ENCODE measurements at places on chromosomes 11 and 22.

- DNase-seq = no peak
These were observed 63.5 kb downstream of the MRTFA start for GRCh38 chr22:40572976-40573375.

DNA sequence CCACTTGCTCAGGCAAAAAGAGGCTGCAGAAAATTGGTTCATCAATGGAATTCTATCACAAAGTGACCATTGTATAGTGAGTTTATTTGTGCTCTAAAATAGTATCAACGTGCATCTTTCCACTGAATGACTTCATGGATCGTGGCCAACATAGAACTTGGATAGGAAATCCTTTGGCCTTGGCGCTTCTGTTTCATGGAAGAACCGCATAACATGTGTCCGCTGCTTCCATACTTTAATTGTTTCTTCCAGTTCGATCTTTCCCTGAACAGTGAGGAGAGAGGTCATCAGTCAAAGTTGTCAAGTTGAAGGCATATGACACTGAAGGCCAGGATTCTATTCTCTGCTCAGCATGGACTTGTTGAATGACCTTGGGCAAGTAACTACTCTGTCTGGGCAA, 4.5 kb downstream of the NDUFA6 start:
- no peak for DNase-seq

DNA sequence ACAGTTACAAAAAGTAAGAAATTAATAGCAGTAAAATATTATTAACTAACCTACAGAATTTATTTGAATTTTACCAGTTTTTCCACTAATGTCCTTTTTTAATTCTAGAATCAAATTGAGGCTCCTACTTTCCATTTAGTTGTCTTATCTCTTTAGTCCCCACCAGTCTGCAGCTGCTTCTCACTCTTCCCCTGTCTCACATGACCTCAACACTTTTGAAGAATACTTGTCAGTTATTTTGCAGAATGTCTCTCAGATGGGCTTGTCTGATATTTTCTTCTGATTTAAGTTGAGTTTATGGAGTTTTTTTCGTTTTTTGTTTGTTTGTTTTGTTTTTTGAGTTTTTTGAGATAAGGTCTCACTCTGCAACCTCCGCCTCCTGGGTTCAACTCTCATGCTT, 74.3 kb upstream of the ADORA2A start:
- DNase-seq = no peak

DNA sequence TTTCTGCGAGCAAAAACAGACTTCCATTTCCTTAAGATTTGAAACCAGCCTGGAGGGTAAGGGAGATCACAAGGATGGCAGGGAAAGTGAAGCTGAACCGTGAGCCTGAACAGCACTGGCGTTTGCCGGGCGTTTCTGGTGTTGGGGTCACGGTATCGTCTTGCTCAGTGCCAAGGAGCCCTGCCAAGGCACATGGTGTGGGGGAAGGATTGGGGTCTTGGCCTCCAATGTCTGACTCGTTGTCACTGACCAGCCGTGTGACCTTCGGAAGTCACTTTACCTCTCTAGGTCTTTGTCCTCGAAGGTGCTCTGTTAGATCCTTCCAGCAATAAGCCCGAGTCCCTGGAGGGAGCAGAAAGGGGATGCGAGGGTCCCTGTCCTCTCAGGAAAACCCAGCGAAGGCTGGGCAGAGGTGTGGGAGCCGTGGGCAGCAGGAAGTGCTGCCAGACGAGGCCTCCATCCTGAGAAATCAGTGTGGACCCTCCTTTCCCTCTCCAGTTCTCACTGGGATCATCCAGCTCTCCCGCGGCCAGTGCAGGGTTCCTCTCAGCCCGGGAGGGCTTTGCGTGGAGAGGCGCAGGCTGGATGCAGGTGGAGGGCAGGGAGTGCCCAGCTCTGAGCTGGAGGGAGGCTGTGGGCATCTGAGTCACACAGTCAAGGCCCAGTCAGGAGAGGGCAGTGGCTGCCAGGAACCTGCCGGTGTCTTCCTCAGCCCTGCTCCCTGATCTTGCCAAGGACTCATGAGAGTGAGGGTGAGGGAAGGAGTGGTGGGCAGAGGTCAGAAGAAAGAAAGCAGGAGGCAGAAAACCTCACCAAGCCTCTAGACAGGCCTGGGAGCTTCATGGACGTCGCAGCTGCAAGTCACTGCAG, 18.9 kb downstream of the TOM1 start:
- DNase-seq = no peak

DNA sequence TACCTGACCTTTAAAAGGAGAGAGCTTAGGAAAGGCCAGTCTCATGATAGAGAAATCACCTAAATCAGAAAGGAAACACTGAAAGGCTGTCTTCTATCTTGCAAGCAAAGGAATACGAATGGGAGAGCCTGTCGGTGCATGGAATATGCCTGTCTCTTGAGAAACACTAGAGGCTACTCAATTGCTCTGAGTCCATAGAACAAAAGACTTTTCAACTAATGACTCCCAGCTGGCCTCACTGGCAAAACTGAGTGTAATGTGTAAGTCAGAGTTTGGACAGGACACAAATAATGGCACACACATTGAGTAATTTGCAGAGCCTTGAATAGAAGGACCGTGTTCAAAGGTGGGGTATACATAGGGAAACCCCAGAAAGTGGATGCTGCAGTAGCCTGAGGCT, 171.0 kb upstream of the ARHGAP20 start:
- DNase-seq = no peak

DNA sequence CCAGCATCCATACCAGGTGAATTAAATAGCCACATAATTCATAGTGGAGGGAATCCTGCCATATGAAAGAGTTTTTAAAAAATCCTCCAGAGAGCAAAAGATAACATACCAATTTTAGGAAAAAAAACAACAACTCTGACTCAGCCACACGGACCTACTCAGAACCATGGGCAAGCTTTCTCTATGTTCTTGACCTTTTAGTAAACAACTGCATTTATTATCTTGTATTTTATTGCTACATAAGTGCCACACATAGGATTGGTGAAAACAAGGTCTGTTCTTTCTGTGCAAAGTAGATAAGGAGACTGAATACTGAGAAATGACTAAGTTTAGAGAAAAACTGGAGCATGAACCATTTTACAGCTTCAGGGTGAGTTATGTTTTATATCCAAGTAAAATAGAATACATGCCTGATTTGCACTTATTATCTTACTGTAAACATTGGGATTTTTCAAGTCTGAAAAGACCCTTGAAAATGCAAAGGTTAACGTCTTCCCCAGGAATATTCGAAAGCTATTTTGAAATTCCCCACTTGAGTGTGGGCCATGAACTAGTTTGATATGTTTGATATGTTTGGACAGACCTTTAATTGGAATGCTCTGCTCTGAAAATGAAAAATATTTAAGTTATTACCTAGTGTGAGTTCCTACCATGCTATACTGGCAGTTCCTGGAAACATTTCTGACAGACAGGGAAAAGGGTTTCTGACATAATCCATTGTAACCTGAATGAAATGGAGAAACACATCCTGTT, 89.5 kb upstream of the DDI1 start:
- no peak for DNase-seq

DNA sequence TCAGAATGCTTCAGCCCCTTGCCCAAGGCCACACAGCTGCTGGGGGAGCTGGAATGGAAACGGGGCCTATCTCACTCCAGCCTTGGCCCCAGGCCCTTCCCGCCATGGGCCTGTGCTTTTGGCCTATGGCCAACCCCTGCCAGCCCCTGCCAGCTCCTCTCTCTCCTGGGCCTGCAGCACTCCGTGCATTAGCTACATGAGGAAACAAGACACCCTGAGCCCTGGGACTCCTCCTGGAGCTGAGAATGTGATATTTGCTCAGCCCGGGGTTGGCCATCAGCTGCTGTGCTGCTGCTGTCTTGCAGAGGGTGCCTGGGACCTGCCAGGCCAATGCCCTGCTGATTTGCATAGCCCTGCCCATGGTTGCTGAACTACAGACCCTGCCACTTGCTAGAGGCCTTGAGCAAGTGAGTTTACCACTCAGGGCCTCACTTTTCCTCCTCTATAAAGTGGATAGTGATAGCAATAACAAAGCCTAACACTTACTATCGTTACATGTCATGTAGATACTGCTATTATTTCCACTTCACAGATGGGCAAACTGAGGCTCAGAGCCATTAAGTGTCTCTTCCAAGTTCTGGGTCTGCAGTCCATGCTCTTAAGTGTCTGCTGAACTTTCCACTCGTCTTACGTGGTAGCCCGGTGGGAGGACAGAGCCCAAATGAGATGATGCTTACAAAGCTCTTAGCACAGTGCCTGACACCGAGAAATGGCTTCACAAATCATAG, 99.6 kb downstream of the KIAA1671 start:
- DNase-seq = no peak

GRCh38 chr11:57616595-57616994, 19.1 kb downstream of the SERPING1 start:
- DNase-seq = no peak

Measured in activated T-cell treated with anti-CD3 and anti-CD28 coated beads, Interleukin-2, amount 50 U/mL, for 1 hour (primary cell).